ENCODE measurements at places on chromosomes 2 and 18.
A peak's percentile ranks its signal among the peaks of the same experiment; 100 is the strongest.

- DNase-seq: no peak
Measured at GRCh38 chr2:44753552-44754285, 187.8 kb upstream of the SIX3 start.

GRCh38 chr2:170170281-170171040, 7.5 kb upstream of the MYO3B start:
- DNase-seq: no peak

GRCh38 chr2:201697899-201698298, 545 bp downstream of the MPP4 start:
- no peak for DNase-seq

DNA sequence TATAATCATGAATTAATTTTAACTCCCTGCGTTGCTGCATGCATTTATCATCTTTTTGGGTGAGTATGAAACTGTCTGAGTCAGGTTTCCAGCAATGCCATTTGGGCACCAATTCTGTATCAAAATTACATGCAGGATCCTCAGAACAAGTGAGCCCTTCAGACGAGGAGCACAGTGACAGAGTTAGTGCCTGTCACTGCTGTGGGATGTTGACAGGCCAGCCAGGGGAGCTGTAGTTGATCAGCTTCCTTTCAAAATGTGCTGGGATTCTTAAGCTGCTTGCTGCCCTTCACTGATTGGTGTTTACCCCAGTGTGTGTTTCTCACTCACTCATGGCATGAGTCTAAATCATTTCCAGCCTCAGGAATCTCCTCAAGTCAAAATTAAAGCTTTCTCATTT, 109.2 kb downstream of the TPGS2 start:
- DNase-seq: no peak

- DNase-seq: peak; percentile 12
Measured at GRCh38 chr2:241087420-241088268, 14.4 kb downstream of the MTERF4 start.

- DNase-seq: no peak
Measured at GRCh38 chr2:118048401-118048800, 34.5 kb upstream of the CCDC93 start.

Data from activated T-cell treated with anti-CD3 and anti-CD28 coated beads, Interleukin-2, amount 50 U/mL, for 1 hour (primary cell).